ENCODE measurements at places on chromosomes 6 and 20.

- DNase-seq: no peak
Observed at GRCh38 chr6:94859924-94860323, 717.4 kb upstream of the MANEA start.

DNA sequence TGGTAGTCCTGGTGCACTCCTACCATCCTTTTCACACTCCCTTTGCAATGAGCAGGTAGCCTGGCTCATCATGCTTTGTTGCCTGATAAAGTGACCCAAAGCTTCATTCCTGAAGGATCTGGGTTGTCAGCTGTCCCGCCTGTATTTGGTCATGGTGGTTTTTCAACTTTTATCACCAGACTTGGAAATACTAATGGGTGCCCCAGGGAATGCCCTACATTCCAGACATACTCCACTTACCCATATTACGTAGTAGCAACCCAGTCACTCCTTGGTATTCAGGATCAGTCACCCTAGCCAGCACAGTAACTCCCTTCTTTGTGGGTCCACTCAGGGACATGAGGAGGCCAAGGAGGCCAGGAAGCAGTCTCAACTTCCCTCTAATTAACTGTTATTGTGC is 199.2 kb downstream of the MAFB start:
- DNase-seq: no peak

DNA sequence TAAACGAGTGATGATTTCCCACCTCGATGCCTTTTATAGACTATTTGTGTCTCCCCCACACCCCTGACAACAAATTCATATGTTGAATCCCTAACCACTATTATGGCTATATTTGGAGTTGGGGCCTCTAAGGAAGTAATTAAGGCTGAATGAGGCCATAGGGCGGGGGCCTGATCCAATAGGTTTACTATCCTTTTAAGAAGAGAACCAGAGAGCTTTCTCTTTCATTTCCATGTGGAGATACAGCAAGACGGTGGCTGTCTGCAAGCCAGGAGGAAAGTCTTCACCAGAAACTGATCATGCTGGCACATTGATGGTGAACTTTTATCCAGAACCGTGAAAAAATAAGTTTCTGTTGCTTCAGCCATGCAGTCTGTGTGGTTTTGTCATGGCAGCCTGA is 38.9 kb upstream of the CLIC5 start:
- DNase-seq: no peak

DNA sequence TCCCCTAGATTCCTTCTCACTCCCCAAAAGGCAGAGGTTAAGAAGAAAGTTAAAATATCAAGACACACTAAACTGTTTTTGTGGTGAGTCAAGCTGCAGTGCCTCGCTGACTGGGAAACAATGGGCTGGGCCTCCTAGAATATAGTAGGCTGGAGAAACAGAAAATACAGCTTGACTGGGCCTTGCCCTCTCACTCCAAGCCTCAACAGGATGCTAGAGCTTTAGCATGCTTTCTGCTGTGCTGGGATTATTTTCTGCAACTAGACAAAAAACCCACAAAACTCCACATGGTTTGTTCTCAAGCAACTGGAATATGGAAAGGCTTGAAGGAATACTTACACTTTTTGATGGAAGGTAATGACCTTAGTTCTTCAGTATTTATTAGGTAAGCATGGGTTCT is 27.9 kb downstream of the FOXO3 start:
- no peak for DNase-seq

DNA sequence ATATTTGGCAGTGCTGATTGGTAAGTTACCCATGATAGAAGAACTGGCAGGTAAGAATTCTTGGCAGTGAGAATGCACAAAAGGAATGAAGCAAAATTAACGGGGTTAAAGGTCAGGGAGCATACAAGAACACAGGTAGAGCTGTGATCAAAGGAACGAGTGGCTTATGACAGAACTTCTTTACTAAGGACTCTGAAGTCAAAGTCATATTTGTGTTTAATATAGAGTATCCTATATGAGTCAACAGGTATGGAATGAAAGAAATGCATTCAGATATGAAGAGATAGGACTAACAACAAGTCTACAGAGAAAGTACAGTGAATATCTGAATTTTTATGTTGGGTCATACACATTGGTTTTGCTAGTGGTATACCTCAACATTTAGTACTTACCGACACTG is 209.0 kb upstream of the CITED2 start:
- DNase-seq: no peak

DNA sequence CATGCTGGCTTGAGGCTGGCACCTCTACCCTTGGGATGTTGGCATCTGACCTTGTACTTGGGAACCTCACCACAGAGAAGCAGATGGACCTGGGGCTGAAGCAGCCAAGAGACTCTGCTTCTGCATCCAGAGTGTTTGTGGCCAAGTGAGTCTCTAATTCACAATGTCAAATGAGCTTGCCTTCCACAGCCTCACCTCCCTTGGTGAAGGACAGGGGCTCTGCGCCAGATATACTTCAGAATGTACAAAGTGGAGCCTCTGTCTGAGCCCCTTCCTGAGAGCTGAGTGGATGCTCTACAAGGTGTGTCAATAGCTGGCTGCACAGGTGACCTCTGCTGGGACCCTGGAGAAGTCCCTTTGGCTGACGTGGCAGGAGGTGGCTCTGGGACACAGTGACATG is 508.9 kb downstream of the CDH26 start:
- DNase-seq: no peak

DNA sequence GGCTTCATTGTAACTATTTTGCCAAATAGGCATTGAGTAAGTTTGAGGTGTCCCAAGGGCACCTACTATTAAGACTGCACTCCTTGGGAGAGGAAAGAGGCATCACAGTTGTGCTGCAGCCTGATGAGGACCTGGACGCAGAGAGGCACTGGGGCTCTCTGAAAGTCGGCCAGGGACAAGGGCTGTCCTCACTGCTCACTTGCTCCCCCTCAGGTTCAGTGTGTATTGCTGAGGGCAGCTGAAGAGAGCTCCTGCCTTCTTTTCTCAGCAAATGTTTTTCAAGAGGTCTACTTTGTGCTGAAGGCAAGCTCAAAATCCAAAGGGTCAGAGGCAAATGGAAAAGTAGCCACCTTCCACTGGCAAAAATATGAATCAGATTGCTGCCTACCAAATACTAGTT is 331.8 kb downstream of the RIMS1 start:
- peak; percentile 31 for DNase-seq

GRCh38 chr6:13917141-13917540 is 7.6 kb upstream of the RNF182 start:
- no peak for DNase-seq

DNA sequence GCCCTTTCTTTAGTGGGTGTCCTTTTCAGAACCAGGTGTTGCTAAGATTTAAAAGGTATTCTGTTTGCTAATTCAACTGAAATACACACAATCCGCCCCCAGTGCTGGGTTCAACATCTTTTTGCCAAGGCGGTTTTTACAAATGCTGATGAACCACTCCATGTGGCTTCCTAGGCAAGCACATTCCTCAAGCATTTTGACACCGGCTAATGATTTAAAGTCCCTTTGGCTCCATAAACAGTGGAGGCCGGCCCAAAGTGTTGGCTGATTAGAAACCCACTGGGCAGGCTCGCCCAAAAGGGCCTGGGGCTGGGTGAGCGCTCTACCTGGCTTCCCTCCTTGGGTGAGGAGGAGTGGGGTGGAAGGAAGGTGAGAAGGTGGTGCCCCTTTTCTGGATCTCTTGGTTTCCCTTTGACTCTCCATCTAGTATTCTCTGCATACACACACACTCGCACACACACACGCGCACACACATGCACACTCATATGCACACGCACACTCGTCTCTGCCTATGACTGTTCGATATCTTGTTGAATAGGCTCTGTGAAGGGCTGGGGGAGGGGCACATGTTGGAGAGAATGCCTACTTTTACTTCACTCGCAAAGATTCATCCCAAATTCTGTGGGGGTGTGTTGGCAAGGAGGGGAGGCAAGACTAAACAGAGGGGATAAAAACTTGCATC is 66.7 kb upstream of the ARMC2 start:
- peak; percentile 40 for DNase-seq

DNA sequence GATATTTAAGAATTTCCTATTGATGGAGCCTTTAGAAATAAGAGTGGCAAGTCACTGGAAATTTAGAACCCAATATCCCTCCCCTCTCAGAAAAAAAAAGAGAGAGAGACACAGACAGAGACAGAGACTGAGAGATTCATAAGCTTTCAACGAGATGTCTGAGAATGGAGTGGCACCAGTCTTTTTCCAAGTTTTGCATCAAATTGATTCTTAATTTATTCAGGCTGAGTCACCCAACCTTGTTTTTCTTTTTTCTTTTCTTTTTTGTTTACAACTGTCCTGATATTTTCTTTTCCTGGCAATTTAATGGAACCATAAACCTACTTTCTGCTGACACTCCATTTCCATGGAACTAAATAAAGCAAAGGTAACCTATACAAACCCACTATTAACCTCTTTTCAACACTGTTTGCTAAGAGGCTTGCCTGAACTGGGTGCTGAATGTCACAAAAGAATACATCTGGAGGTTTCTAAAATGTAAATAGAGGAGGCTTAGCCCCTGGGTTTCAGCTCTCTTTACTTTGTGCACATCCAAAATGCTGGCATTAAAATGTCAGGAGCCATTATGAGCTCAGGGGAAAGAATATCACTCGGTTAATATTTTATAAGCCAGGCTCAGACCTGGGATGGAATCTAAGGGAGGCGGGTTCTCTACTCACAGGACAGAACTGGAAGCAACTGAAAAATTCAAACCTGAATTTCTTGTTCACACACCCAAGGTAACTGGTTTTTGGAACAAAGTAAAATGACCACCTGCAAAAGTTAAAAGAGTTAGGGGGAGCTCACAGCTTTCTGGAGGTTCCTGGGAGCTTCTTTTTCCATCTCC is 100.8 kb downstream of the BFSP1 start:
- DNase-seq: no peak

- DNase-seq: no peak
Observed at GRCh38 chr6:29519291-29520010, 31.7 kb upstream of the MAS1L start.

DNA sequence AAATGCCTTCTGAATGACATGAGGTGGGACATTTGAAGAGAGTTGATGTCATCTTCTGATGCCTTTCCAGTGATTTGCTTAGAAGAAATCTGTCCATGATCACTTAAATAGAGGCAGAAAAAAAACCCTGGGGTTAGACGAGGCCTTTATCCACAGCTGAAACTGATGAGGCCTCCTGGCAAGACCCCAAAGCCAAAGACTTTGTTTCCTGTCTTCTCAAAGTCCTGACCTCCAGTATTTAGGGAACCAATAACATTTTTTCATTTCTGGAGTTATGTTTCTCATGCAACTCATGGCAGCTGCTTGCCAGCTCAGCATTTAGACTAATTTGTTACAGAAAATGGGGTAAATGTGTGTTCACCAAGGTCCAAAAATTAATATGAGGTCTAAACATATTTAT is 248.0 kb upstream of the PRDM1 start:
- no peak for DNase-seq

- no peak for DNase-seq
Observed at GRCh38 chr6:155001482-155001881, 6.4 kb downstream of the TIAM2 start.

GRCh38 chr6:72974276-72974675 is 251.0 kb downstream of the KHDC1L start:
- DNase-seq: no peak

DNA sequence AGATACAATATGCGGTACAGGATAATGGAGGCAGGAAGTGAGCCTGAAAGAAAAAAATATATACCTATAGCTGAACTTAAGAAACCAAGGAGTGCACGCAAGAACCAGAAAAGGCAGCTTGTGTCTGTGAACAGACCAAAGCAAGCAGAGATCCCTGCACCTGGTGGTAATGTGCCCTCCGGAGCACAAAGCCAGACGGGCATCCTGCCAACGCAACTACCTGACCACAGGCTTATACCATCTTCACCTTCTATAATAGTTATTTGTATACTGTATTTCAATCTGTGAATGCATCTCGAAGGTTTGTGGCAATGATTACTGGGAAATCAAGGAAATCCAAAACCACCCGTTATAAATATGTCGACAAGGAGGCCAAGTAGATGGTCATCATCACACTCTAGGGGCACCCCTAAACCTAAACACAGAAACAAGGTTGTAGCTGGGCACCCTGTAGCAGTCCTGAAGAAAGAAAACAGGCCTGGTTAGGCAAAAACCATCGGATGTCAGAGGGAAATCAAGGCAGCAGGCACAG is 801 bp downstream of the FBXL4 start:
- no peak for DNase-seq

DNA sequence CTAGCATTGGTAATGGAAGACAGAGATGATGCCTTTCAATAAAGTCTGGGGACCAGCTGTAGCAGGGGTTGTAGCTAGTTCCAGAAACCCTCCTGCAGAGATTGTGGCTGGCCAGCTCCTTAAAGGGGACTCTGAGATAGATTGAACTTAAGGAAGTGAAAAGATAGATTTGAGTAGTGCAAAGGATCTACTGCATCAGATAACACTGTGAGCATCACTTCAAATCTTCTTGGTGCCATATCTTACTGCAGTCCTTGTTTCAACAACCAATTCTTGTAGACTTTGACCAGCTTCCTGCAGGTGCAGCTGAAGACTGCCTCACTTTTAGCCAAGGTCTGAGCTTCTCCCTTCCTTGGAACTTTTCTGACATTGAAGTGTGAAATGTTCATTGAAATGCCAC is 14.8 kb upstream of the CEP162 start:
- DNase-seq: no peak
